ENCODE measurements at places on chromosomes 13 and 19. TPM values are rescaled to one million over a fixed set of nuclear protein-coding genes. Genes with fewer than 3 reads are reported as not detected.

DNA sequence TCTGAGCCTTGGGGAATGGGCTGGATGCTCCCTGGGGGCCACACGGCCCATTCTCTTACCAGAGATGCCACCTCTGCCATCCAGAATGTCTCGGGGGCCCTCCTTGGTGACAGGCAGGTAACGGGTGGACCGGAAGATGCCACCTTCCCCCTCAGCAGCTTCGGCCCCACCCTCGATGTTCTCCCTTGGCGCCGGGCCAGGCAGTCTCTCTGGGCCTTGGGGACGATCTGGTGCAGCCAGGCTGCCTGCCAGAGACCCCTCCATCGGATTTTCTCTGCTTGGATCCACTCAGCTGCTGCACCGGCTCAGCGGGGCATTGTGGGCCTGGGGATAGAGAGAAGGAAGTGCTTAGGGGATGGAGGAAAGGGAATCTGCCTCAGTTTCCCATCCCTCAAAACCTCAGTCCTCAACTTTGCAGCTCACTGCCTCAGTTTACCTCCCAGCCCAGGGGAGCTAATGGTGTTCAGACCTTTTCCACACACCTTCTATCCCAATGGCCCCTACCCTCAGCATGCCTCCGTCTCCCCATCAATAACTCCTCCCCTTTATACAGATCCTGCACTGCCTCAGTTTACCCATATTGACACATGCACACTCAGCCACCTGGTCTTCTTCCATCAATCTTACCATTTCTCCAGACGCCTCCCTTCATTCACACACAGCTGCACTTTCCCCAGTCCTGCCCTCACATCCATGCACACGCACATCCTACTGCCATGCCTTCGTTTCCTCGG lies 1.5 kb downstream of the WIZ start:
- no peak overlapping the region for H3K4me3 ChIP-seq
- H3K27ac ChIP-seq = peak overlapping the region; percentile 86
- peaks cover 14% of the 10 kb centered on the region for H3K4me1 ChIP-seq
- H3K36me3 ChIP-seq = no peaks in the 10 kb centered on the region

KIR3DL1 gene
- total RNA-seq = not detected

DNA sequence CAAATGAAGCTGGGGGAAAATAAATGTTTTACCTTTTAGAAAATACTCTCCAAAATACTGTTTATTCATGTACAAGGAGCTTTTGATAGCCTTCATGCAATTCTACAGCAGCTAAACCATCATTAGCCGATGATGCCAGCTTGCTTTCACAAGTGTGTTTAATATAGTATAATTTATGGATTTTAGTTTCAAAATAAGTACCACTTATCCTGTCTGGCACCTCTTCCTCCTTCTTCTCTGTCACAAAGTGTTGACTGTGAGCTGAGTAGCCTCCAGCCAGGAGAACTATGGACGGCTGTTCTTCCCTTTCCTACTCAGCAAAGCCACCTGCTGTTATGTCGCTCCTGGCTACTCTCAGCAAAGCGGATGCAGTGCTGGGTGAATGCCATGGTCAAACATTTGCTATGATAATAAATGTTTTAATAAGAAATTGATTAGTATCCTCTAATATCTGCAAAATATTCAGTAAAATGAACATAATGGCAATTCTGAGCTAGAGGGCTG lies 238.2 kb downstream of the LIG4 start:
- DNase-seq = no peak
- no peaks in the 10 kb centered on the region for H3K4me1 ChIP-seq
- H3K36me3 ChIP-seq = no peaks in the 10 kb centered on the region
- H3K27me3 ChIP-seq = no peaks in the 10 kb centered on the region
- H3K4me3 ChIP-seq = no peak overlapping the region
- no peak overlapping the region for H3K27ac ChIP-seq

CCDC70 gene
- total RNA-seq = not detected

DNA sequence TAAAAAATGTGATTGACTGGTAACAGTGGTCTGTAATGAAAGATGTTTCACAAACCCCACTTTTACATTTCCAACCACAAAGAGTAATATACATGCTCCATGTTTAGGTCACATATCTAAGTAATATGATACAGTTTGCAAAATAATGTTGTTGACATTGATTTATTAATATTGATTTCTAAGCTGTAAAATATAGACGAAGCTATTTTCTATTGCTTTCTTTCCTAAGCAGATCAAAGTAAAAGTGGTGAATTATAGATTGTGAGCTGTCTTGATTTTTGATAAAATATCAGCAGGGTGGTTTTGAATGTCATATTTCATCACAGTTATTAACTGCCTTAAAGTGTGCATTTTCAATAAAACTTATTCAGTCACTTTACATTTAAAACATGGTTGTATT lies 2292.8 kb downstream of the PCDH9 start:
- H3K4me1 ChIP-seq = no peaks in the 10 kb centered on the region
- no peak overlapping the region for H3K4me3 ChIP-seq
- DNase-seq = no peak
- H3K27me3 ChIP-seq = no peaks in the 10 kb centered on the region
- no peaks in the 10 kb centered on the region for H3K36me3 ChIP-seq

ARRDC5 gene
- 0.63 TPM for total RNA-seq

RNF17 gene
- 2.0 TPM for total RNA-seq

DNA sequence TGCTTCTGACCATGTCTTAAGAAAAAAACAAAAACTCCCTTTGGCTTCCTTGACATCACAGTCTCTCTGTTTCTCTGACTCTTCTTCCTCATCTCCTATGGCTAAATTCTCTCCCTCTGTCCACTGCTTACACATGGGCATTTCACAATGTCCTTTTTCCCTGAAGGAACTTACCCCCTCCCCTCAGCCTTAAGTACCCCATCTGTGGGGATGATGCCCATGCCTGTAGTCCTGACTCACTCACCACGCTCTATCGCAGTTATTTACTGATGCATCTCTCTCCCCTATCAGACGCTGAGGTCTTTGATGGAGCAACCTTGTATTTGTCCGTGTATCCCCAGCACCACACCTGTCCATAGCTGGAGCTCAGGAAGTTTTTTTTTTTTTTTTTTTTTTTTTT lies 32.4 kb downstream of the ACTN4 start:
- DNase-seq = no peak
- peak overlapping the region; percentile 58 for H3K27ac ChIP-seq
- H3K4me3 ChIP-seq = no peak overlapping the region
- H3K4me1 ChIP-seq = peaks cover 71% of the 10 kb centered on the region
- H3K27me3 ChIP-seq = no peaks in the 10 kb centered on the region

TMEM147 gene
- 71.0 TPM for total RNA-seq

- H3K4me3 ChIP-seq = no peak overlapping the region
- H3K4me1 ChIP-seq = no peaks in the 10 kb centered on the region
- H3K27ac ChIP-seq = no peak overlapping the region
- DNase-seq = no peak
- no peaks in the 10 kb centered on the region for H3K36me3 ChIP-seq
Measured at GRCh38 chr13:50573066-50573465, 270.4 kb downstream of the DLEU7 start.

- no peak overlapping the region for H3K4me3 ChIP-seq
- H3K4me1 ChIP-seq = no peaks in the 10 kb centered on the region
- no peaks in the 10 kb centered on the region for H3K27me3 ChIP-seq
- H3K27ac ChIP-seq = no peak overlapping the region
- DNase-seq = no peak
Measured at GRCh38 chr13:71880753-71881541, 13.9 kb upstream of the DACH1 start.

MTUS2 gene
- total RNA-seq = not detected

DNA sequence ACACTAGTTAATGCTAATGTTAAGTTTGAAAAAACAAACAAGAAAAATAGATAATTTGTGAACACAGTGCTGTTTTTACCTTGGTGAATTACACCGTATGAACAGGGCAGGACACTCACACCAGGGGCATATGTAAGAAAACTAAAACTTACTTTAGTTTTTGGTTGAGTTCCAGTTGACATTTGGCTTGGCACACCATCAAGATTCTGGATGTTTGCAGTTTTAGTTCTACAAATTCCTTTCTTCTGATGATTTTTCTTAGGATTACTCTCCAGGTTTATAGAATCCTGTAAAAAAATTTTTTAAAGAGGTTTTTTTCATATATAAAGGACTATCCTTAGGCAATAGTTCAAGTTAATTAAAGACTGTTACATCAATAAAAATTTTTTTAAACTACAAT lies 238.5 kb upstream of the STARD13 start:
- H3K27me3 ChIP-seq = no peaks in the 10 kb centered on the region
- H3K4me1 ChIP-seq = peaks cover 7% of the 10 kb centered on the region
- H3K27ac ChIP-seq = no peak overlapping the region
- no peaks in the 10 kb centered on the region for H3K36me3 ChIP-seq
- no peak for DNase-seq
- no peak overlapping the region for H3K4me3 ChIP-seq

TEX101 gene
- total RNA-seq = not detected

DNA sequence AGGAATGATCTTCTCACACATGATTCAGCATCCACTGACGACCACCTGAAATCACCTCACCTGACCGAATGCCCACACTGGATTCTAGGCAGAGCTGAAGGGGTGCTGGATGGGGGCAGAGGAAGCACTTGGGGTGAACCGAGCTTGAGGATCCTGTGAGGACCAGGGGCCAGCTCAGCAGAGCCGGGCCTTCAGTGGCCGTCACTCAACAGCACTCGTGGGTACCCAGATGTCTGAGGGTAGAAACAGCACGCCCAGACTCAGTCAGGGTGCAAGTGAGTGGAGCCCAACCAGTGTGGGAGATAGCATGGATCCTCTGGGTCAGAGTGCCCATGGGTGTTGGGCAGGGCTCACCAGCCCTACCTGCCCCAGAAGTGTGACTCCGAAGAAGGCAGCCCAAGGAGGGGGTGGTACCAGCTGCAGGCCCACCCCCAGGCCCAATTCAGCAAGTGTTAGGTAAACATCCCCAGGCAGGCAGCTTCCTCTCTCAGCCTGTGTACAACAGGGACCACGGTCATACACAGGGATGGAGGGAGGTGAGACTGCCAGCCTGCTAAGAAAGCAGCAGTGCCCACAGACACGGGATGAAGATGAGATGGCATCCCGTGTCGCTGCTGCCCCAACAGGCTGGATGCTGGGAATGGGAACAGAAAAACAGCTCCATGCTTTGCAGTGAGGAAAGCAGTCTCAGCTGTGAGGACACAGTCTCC lies 16.6 kb downstream of the GJA3 start:
- H3K27ac ChIP-seq = no peak overlapping the region
- no peaks in the 10 kb centered on the region for H3K27me3 ChIP-seq
- no peak overlapping the region for H3K4me3 ChIP-seq
- DNase-seq = no peak
- no peaks in the 10 kb centered on the region for H3K36me3 ChIP-seq

DNA sequence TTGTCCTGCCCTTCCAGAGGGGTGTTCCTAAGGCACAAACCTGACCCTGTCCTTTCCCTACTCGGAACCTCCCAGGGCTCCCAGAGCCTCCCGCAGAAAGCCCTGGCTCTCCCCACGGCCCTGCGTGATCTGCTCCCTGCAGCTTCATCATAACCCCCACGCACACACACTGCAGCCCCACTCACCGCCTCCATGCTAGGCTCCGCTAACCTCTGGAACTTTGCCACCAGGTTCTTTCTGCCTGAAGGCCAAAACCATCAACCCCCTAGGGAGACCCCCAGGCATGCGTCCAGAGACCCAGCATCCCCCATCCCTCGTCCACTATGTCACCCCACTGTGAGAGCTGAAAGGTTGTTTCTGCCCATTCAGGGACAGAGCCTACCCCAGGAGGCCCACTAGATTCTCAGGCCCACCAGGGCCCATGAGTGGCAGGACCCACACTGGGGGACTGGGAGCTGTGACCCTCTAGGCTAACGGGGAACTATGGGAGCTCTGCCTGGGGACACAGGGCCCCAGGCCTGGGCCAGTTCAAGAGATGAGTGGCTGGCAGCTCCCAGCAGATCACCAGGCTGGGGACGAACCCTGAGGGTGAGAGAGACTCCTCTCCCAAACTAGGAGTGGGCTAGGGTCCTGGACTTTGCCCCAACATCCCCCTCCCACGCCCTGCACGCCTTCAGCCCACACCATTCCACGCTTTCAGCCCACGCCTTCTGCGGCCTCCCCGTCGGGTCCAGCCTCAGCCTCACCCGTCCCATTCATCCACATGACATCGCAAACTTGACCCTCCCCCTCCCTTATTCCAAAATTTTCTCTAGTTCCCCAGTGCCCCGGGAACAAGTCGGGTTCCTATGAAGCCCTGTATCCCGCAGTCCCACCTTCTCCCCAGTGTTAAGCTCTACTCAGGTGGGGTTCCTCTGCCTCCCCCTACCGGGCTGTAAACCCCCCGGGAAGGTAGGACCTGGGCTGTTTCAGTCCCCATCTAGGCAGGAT lies 33.2 kb upstream of the PNMA8B start:
- peaks cover 16% of the 10 kb centered on the region for H3K27me3 ChIP-seq
- no peaks in the 10 kb centered on the region for H3K36me3 ChIP-seq
- no peaks in the 10 kb centered on the region for H3K4me1 ChIP-seq

DZIP1 gene
- total RNA-seq = 31.5 TPM

GRCh38 chr19:35767288-35768081 lies 7.9 kb upstream of the ARHGAP33 start:
- no peak overlapping the region for H3K27ac ChIP-seq
- no peaks in the 10 kb centered on the region for H3K27me3 ChIP-seq
- DNase-seq = no peak
- H3K4me3 ChIP-seq = no peak overlapping the region
- H3K36me3 ChIP-seq = no peaks in the 10 kb centered on the region

- H3K4me1 ChIP-seq = no peaks in the 10 kb centered on the region
- H3K27me3 ChIP-seq = no peaks in the 10 kb centered on the region
- no peaks in the 10 kb centered on the region for H3K36me3 ChIP-seq
- H3K4me3 ChIP-seq = no peak overlapping the region
- no peak for DNase-seq
Measured at GRCh38 chr13:110150384-110151101, 156.4 kb downstream of the COL4A1 start.

- peaks cover 13% of the 10 kb centered on the region for H3K4me1 ChIP-seq
- no peak for DNase-seq
- H3K36me3 ChIP-seq = no peaks in the 10 kb centered on the region
- H3K4me3 ChIP-seq = no peak overlapping the region
- H3K27ac ChIP-seq = peak overlapping the region; percentile 57
Measured at GRCh38 chr13:51721496-51721895, 82.5 kb downstream of the DHRS12 start.

CGB8 gene
- total RNA-seq = not detected

All from tibial nerve (tissue), 4 donors.